ENCODE measurements at places on chromosomes 1 and 21. TPM values are rescaled to one million over a fixed set of nuclear protein-coding genes. Genes with fewer than 3 reads are reported as not detected.

CDCP2 gene
- total RNA-seq, result not detected

OLIG1 gene
- total RNA-seq, result not detected

LRRC3 gene
- 0.61 TPM for total RNA-seq

CFAP107 gene
- total RNA-seq, result not detected

OR2L5 gene
- total RNA-seq, result not detected

MX1 gene
- 52.6 TPM for total RNA-seq

LCE2B gene
- not detected for total RNA-seq

ADAM30 gene
- total RNA-seq, result not detected

PLEKHN1 gene
- 0.30 TPM for total RNA-seq

MIA3 gene
- total RNA-seq, result 38.8 TPM

FAM43B gene
- total RNA-seq, result not detected

PTPRF gene
- total RNA-seq, result 58.5 TPM

SPRR2B gene
- not detected for total RNA-seq

TMEM269 gene
- total RNA-seq, result not detected

SYT11 gene
- 29.9 TPM for total RNA-seq

ANGPTL7 gene
- not detected for total RNA-seq

FNDC5 gene
- total RNA-seq, result not detected

FAM151A gene
- not detected for total RNA-seq

SELP gene
- 0.32 TPM for total RNA-seq

VWA5B1 gene
- not detected for total RNA-seq

RYR2 gene
- not detected for total RNA-seq

COL6A1 gene
- total RNA-seq, result 17.8 TPM

GRHL3 gene
- total RNA-seq, result not detected

ANGPTL3 gene
- not detected for total RNA-seq

C1orf116 gene
- not detected for total RNA-seq

PPFIA4 gene
- 0.32 TPM for total RNA-seq

S100PBP gene
- 17.5 TPM for total RNA-seq

LTN1 gene
- total RNA-seq, result 26.6 TPM

IL24 gene
- 0.15 TPM for total RNA-seq

PIGR gene
- total RNA-seq, result not detected
